ENCODE measurements at places on chromosomes 16 and 17.

- DNase-seq: no peak
Observed at GRCh38 chr16:55668340-55669281, 12.8 kb downstream of the SLC6A2 start.

GRCh38 chr17:2064147-2064489 is 9.2 kb downstream of the HIC1 start:
- no peak for DNase-seq

DNA sequence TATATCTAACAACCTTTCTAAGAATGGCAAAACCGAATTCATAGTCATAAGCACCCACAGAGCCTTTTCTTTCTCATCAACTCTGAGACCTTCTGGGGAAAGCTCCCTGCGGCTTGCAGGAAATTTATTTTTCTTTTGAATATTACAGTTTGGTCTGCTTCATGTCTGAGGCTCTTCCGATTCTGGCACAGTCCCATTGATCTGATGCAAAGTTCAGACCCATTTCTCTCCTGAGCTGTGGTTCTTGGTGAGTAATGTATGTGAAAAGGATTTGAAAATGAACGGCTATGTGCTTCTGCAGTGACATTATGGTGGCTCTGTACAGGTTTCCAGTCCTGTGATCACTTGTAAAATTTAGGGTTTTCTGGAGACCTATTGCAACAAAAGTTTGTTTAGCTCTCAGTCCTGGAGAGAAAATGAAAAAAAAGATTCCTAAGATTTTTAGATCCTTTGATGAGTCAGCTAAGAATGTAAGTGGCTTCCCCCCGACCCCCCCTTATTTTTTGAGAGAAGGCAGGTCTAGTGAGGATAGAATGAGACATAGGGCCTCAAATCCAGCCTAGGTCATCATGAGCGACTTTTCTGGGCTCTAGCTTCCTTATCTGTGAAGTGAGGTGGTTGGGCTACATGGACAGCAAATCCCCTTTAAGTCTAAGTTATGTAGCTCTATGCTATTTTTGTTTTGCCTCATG is 4.6 kb downstream of the GAN start:
- DNase-seq: no peak

- DNase-seq: no peak
Observed at GRCh38 chr16:52621651-52622050, 74.7 kb upstream of the TOX3 start.

- DNase-seq: no peak
Observed at GRCh38 chr17:39096508-39097149, 54.8 kb downstream of the PLXDC1 start.
